ENCODE measurements at places on chromosomes 1 and 21.

DNA sequence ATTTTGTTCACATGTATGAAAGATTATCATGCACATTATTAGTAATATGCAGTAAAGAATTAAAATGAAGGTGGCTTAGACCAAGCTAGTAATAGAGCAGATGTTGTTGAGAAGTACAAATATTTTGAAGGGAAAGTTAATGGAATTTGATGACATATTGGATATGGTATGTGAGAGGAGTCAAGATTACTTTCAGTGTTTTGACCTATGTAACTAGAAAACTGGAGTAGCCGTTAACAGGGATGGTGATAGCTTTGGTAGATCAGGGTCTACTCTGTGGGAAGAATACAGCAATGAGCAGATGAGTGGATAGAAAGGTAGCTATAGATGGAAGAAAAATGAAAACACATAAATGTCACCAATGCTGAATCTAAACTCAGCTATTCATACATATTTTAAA lies 163.2 kb upstream of the LRRC7 start:
- no peak for DNase-seq

DNA sequence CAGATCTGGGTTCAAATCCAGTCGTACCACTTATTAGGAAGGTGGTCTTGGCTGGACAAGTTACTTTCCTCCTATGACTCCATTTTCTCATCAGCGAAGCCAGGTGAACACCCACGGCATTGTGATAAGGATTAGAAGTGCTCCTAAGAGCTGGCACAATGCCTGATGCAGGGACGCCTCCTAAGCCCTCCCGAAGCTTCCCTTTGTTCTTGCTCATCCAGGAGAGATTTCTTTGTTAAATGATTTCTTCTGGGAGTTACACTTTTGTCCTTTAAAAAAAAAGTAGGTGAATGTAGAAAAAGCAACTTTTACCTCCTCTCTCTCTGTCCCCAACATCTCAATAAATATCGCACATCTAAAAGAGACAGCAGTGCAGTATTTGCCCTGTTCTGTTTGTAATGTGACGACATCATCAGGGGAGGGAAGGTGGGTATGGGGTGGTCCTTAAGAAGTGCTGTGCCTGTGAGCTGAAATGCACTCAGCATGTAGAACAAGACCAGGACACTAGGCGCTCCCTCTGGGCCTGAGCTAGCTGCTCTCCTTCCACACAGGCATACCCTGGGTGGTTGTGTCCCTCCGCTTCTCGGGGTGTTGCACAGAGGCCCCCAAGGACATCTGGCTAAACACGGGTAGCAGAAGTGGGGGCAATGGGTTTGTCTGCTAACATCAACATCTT lies 43.9 kb downstream of the SUSD4 start:
- DNase-seq: no peak

GRCh38 chr1:66413136-66413837 lies 120.7 kb upstream of the SGIP1 start:
- DNase-seq: no peak

DNA sequence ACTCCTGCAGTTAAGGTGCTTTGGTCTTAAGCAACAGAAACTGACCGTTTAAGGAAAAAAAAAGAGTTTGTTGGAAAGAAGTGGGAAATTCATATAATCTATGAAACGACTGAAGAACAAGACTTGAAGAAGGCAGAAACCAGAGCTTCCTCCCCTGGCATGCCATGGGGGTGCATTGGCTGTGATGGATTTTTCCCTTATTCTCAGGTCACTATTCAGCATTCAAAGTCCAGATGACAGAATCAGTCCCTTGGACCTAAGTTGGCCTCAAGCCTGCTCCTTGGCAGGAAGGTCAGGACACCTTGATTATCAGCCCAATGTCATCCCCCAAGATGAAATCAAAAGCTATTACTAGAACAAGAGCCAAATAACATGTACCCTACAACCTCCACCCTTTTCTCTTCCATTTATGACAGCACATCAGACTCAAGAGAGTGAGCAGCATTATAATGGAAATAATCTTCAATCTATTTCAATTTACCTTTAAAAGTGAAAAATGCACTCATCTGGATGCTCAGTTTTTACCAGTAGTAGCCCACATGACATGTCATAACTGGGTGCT lies 15.8 kb upstream of the TMEM9 start:
- no peak for DNase-seq

DNA sequence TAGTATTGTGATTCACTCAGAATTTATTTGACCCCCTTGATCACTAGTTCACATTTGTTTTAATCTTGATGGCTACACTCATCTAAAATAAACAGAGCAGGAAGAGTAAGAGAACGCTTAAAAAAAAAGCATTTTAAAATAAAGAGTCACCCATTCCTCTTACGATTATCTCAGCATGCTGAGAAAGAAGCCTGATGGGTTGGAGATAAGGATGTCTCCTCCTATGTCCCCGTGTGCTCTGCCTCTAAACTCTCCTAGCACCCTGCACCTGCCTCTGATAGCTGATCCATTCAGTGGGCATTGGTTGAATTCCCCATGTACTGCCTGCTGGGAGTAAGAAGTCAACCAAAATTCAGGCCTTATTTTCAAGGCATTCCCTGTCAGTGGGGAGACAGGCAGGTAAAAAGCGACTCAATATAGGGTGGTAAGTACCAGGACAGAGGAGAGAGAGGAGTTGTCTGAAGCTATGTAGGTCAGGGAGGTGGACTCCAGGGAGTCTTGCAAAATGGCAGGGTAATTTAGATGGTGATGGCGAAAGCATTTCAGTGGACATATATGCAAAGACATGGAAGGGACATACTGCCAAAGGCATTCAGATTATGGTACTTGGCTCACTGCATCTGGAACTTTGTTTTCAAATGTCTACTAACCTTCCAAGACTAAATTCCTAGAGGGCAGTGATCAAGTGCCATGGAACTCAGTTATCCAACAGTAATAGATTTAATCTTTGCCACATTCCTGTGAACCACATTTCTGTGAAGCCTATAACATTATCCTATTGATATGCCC lies 18.4 kb downstream of the ELAVL4 start:
- DNase-seq: no peak
